ENCODE measurements at places on chromosomes 4 and X.
A peak's percentile ranks its signal among the peaks of the same experiment; 100 is the strongest.

- DNase-seq = peak; percentile 98
These were observed 370.3 kb upstream of the SMIM31 start for GRCh38 chr4:164383358-164384220.

- no peak for DNase-seq
These were observed 1119.6 kb downstream of the PCDH18 start for GRCh38 chr4:136412708-136413107.

DNA sequence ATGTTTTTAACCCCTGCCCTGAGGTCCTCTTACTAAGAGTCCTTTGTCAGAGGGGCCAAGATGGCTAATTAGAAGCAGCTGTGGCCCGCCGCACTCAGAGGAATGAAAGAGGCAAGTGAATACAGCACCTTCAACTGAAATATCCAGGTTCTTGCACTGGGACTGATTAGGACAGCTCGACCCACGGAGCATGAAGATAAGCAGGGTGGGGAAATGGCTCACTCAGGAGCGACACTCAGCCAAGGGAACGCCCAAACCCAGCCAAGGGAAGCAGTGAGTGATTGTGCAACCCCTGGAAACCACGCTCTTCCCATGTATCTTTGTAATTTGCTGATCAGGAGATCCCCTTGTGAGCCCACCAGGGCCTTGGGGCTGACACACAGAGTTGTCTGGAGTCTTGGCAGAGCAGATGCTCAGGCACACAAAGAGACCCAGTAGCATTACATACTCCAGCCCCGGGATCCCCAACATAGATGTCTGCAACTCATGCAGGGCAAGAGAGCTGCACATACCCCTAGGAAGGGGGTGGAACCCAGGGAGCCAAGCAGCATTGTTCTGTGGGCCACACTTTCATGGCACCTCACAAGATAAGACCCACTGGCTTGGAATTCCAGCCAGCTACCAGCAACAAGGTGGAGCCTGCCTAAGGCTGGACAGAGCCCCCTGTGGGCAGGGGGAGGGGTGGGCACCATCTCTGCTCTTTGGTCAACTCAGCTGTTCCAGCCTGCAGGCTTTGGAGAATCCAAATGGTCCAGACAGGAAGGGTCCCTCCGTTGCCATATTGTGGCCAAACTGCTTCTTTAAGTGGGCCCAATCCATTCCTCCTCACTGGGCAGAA lies 23.3 kb downstream of the F8A3 start:
- DNase-seq = no peak

DNA sequence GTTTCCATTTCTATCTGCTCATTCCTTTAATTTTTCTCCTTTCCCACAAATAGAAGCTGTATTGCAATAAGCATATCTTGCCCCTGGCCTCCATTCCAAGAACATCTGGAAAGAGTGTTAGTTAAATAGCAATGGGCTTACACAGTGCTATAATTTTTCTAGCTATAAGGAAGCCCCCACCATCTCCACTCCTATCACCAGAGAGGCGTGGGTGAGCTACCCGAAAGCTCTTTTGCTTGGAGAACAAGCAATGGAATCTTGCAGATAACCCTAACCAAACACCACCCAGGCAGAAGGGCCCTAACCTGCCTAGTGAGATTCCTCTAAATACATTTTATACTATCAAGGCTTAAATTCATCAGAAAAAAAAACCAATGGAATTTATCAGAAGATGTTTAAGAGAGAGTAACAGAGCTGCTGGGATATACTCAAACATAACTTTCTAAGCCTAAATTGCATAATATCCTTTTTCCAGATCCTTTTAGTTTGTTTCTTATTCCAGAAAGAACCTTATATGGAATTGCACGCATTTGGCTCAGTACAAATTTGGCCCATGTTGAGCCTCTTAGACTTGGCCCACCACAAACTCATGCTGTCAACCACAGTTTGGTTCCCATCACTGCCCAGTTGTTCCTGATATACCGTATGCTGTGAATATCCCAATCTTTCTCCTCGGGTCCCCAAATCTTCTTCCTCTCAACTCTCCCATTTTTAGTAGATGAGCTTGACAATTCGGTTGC lies 91.6 kb upstream of the PLAC1 start:
- no peak for DNase-seq

- DNase-seq = peak; percentile 79
These were observed 72.1 kb upstream of the ETNPPL start for GRCh38 chr4:108834835-108835384.

DNA sequence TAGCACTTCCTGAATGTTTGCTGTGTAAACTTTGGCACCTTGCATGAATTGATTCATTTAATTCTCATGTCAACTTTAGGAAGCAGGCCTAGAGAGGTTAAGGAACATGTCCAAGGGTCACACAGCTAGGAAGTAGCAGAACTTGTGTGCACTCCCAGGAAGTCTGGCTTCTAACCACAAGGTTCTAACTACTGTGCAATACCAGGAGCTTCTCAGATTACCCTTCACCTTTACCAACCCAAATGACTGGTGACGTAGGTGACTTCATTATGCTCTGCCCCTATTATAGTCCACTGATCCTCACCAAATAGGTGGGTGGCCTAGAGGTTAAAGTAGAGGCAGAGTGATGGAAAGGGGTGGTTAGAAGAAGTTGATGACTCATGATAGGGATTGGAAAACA lies 14.4 kb downstream of the AR start:
- no peak for DNase-seq

- DNase-seq = no peak
These were observed 52.1 kb downstream of the NDST3 start for GRCh38 chr4:118086344-118086743.

DNA sequence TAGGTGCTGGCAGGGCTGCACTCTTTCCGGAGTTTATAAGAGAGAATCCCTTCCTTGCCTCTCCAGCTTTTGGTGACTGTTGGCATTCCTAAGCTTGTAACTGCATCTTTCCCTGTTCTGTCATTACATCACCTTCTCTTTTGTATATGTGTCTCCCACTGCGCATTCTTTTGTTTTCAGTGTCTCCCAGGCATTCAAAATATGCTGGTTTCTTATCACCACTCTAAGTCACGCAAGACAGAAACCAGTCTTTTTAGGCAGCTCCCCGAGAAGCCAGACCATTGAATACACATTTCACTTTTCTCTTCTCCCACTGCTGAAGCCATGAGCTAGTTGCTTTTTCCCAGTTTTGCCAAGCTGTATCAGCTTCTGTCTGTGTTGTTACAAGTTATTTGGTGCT lies 71.0 kb downstream of the LAS1L start:
- no peak for DNase-seq

GRCh38 chrX:73850124-73851013 lies 287.4 kb downstream of the CHIC1 start:
- DNase-seq = no peak

DNA sequence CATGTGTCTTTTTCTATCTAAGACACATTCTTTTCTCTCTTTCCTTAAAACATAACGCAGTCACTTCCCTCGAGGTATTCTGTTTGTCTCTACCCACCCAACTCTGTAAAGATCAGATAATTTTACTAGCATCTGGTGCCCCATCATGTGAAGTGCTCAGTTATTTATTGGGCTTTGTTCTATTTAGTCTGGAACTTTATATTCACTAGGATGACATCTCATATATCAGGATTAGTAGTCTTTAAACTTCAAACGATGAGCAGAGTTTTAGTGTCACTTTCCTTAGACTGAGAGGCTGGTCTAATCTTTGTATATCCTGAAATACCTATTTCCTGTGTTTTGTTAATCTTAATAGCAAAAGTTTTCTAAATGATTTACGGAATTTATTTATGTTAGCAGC lies 445.5 kb upstream of the NDST3 start:
- no peak for DNase-seq

- no peak for DNase-seq
These were observed 14.0 kb upstream of the SHROOM4 start for GRCh38 chrX:50827996-50828395.

DNA sequence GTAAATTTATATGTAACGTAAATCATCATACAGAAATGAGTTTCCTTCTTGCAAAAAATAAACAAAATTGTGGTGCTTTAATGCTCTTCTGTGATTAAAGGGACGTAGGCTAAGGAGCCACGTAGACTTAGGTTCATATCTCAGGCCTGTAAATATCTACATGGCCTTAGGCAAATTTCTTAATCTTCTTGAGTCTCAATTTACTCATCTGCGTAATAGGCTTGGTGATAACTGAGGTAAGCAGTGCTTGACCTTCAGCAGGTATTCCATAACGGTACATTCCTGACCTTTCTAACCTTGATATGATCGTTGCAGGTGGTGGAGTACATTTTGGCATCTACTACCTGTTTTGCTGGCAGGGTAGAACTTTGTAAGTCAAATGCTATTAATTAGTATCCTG lies 65.2 kb upstream of the TLR3 start:
- no peak for DNase-seq

- no peak for DNase-seq
These were observed 36.7 kb upstream of the HMX1 start for GRCh38 chr4:8908206-8908893.

DNA sequence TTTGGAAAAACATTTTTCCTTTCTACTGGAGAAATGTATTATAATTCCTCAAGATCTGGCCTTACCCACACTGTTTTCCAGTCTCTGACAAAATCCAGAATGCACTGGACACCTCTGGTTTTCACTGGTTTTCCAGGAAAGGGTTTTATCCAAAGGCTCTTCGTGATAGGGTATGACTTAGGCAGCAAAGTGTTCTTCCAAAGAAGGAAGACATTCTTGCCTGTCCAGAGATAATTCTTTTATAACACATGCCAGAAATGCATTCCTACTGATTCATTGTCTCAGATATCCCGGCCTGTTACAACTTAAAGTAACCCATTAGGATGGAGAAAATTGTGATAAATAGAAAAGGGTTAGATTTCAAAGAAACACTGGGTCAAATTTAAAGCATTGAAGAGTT lies 2343.1 kb downstream of the PCDH7 start:
- DNase-seq = no peak

GRCh38 chrX:42615161-42615563 lies 162.8 kb downstream of the PPP1R2C start:
- no peak for DNase-seq

GRCh38 chr4:100880011-100880410 lies 362.2 kb upstream of the EMCN start:
- no peak for DNase-seq

DNA sequence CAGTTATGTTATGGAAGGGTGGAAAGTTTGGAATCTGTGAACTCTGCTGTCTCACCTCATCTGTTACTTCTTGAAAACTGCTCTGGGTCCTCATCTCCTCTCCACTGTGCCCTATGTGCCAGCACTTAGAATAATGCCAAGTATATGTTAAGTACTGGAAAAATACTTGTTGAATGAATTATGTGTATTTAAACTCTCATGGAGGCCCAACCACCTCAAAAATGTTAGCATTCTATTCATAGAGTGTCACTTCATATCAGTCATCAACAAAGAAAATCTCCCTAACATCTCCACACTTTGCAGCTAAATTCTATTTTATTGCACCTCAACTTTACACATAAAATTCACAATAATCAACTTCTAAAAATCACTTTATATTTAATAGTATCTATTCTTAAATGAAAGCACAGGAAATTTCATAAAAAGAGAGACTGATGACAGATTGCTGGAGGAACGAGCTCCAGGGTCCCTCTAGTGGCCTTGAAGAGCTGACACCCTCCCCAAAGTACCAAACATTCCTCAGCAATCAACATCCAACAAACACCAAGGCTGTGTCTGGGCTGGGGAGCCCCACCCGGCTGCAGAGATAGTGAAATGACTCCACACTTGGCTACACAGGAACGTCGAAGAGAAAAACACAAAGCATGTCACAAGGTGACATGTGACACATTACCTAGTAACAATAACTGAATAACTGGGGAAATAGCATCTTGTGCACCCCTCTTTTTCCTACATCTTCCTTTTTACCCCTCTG lies 45.8 kb downstream of the SLC39A8 start:
- DNase-seq = peak; percentile 32
